Uterine smooth muscle cell (primary cell): ENCODE measurements at places on chromosomes 7 and 10. TPM values are rescaled to one million over a fixed set of nuclear protein-coding genes. Genes with fewer than 3 reads are reported as not detected.

The CPA4 gene
- 0.77 and 8.2 TPM in 2 replicates for total RNA-seq

The TAS2R41 gene
- total RNA-seq, result not detected in 2 replicates

The FAM25G gene
- total RNA-seq, result not detected in 2 replicates

The ZNF727 gene
- 0.11 and 0.75 TPM in 2 replicates for total RNA-seq

The TUBAL3 gene
- total RNA-seq, result not detected in 2 replicates

The NCAPG2 gene
- total RNA-seq, result 20.6 and 70.3 TPM in 2 replicates

The NUTM2A gene
- 0.62 TPM in 1 of 2 replicates, not detected in the other for total RNA-seq

The AOAH gene
- not detected in 2 replicates for total RNA-seq

The CDHR3 gene
- 4.0 and 5.9 TPM in 2 replicates for total RNA-seq

The COPG2 gene
- total RNA-seq, result 33.4 and 39.0 TPM in 2 replicates

The PAX4 gene
- total RNA-seq, result not detected in 2 replicates

The EN2 gene
- not detected in 2 replicates for total RNA-seq

The PDGFA gene
- total RNA-seq, result 7.3 and 20.4 TPM in 2 replicates

The NCF1 gene
- total RNA-seq, result 0.12 TPM in 1 of 2 replicates, not detected in the other

The CFAP43 gene
- total RNA-seq, result 0.11 and 0.12 TPM in 2 replicates

The CDH23 gene
- total RNA-seq, result under 0.01 and 0.12 TPM in 2 replicates

The FANK1 gene
- 2.2 and 3.7 TPM in 2 replicates for total RNA-seq

The RET gene
- total RNA-seq, result 1.9 and 3.5 TPM in 2 replicates

The MMD2 gene
- not detected in 2 replicates for total RNA-seq

The MBLAC1 gene
- total RNA-seq, result 2.6 and 3.1 TPM in 2 replicates

The FAM204A gene
- 54.2 and 84.1 TPM in 2 replicates for total RNA-seq

The GJC3 gene
- total RNA-seq, result not detected in 2 replicates

The ZNF716 gene
- not detected in 2 replicates for total RNA-seq

The C1QL3 gene
- not detected in 2 replicates for total RNA-seq

The DPP6 gene
- 0.11 and 0.50 TPM in 2 replicates for total RNA-seq

The GNAT3 gene
- 0.12 TPM in 1 of 2 replicates, not detected in the other for total RNA-seq

The GDF2 gene
- not detected in 2 replicates for total RNA-seq
